ENCODE measurements at places on chromosomes 1 and 21.
A peak's percentile ranks its signal among the peaks of the same experiment; 100 is the strongest.

GRCh38 chr1:225474986-225475820 is 47.4 kb upstream of the LBR start:
- DNase-seq: peak; percentile 56

DNA sequence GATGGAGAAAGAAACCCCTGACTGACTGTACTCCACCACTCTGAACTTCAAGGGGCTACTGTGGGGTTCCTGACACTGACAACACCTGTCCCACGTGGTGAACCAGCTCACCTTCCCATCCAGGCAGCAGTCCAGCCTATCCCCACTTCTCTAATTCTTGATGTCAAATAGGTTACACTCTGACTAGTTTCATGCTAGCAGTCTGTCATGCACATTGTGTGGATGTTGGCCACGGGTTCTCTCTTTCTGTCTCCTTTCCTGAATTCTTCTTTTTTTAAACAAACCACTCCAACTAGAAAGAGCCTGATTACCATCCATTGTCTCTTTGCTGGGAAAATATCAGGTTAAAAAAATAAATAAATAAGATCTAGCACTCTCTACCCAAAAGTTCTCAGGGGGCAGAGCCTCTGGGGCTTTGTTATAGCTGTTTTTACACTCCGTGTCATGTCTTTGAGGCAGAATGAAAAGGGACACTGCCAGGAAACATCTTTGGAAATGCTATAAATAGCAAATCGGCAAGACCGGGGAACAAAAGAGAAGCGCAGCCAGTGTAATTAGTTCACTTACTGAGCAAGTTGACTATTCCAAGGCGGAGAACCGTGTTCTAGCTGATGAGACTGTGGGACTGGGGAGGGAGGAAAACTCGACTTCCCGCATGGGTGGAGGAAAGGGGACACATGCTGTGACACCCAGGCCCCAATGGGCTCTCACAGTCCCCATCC is 356.1 kb downstream of the OMA1 start:
- no peak for DNase-seq

GRCh38 chr1:202018468-202019234 is 8.3 kb downstream of the ELF3 start:
- no peak for DNase-seq

DNA sequence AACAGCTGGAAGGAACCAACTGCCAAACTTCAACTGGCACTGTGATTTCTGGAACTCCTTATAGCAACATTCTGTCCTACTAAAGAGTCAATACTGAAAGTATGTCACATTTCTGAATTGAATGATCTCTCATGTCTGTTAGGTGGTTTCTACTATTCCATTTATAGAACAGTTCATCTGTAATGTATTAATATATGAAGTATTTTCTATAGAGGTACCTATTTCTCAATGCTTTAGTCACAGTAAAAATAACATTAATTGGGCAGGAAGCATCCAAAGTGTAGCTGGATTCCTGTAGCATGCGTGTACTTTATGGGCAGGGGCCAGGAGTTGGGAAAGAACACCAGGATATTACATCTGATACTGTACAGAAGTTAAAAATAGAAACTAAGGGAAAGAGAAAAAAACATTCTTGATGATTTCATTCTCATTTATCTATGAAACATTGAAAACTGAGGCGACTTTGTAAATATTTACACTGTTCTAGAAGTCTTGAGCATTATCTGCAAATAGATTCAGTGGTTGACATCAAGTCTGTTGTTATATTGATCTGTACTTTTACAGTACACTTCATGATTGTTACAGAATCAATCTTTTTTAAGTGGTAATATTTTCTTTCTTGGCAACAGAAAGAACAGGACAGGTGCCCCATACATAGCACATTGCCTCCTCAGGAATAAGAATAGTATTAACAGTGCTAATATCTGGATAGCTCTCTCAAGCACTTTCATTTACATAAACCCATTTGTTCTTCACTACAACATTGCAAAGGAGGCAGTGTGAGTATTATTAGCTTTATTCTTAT is 6.2 kb upstream of the ZNF281 start:
- no peak for DNase-seq

- no peak for DNase-seq
Measured at GRCh38 chr1:177472567-177472966, 301.8 kb downstream of the BRINP2 start.

GRCh38 chr1:99180343-99180808 is 83.9 kb upstream of the PLPPR4 start:
- peak; percentile 12 for DNase-seq

DNA sequence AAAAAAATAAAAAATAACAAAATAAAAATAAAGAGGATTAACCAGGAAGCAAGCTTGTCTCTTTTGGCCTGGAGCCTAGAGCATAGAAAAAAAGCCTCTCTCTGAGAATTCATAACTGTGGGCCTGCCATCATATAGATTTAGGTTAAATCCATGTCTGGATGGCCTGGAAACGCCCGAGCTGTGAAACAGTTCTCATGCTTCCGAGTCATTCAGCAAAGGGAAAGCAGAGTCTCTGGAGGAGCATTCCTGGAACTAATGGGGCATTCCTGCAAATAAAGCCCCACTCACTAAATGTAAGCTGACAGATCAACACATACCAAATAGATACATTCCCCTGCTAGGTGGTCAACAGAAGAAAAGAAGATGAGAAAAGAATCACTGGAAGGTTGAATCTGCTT is 75.8 kb upstream of the GNG4 start:
- no peak for DNase-seq

DNA sequence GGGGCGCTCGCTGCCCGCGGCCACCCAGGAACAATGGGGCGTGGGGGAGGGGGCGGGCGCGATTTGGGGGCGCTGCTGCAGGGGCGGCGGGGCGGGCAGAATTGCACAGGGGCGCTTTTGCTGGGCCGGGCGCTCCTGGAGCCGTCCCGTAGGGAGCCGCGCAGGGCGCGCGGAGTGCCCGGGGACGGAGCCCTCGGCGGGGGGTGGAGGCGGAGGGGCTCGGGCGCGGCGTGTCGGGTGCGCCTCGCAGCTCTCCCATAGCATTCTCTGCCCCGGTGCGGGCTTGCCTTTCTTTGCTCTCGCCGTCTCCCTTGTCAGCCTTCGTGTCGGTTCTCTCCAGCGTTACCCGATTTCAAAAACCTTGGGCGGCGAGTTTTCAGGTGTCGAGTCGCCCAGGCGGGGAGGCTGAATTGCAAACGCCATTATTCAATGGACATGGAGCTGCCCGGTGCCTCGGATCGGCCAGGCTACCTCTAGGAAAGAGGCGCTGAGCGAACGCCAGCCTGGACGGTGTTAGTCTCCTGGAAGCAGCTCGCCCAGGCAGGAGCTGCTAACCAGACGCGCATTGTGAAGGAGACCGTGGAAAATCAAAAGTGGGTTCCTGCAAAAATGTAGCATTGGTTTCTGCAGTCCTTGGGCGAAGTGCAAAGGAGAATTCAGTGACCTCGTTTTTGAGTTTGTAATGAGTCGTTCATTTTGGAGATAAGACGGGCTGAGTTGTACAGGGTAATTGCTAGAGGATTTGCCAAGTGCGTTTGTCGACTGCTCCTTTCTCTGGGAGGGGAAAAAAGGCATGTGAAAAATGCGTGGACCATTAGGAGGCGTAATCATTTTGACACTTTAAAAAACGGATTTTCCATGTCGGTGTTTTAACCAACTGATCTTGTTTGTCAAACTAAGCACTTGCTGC is 626 bp downstream of the CXADR start:
- peak; percentile 50 for DNase-seq

DNA sequence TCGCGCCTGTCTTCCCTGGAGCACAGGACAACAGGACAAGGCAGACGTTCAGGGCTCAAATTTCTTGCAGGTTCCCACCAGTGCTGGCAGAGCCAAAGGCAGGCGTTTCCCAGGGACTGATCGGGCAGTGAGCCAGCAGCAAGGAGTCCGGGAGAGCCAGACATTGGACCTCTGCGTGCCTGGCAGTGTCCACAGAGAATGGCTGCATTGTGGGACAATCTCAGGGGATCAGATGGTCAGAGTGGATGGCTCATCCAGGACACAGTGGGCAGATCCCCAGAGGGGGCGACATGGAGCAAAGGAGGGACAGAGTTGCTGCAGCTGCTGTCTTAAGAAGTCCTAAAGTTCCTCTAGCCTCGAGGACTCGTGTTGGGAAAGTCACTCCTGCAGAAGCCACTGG is 4.6 kb downstream of the TMEM63A start:
- peak; percentile 72 for DNase-seq

DNA sequence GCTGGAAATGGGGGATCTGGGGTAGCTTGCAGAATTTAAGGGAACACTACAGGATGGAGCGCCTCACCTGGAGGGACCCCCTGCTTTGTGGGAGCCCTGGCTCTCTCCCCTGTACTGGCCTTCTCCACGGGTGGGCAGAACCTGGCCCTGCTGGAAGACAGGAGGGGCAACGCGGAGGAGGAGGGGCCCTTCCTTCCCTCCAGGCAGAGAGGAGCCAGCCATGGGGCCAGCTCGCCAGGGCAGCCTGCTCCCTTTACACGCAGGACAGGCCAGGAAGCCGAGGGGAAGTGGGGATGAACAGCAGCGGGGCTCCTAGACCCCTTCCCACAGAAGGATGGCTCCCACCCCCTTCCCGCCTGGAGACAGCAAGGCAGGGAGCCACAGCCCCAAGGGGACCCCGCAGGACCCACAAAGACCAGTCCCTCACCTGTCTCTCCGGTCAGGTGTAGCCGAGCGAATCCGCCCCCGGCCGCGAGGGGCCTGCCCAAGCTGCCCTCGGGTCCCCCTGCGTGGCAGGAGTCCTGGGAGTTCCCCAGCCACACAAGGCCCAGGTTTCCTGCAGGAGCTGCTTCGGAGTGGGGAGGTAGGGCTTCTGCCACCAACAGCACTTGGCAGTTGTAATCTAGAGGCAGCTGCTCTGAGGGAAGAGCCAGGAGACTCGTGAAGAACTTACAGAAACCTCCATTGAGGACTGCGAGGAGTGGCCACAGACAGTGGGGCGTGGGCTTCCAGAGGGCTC is 1.6 kb upstream of the SLC19A1 start:
- DNase-seq: no peak

GRCh38 chr1:8660411-8660828 is 157.0 kb downstream of the RERE start:
- peak; percentile 31 for DNase-seq

GRCh38 chr1:230682882-230683610 is 30.9 kb downstream of the AGT start:
- no peak for DNase-seq

- no peak for DNase-seq
Measured at GRCh38 chr1:21874778-21875547, 62.1 kb downstream of the HSPG2 start.
